Activated CD4-positive, alpha-beta T cell treated with anti-CD3 and anti-CD28 coated beads for 36 hours (primary cell): ENCODE measurements at places on chromosomes 1 and 21. TPM values are rescaled to one million over a fixed set of nuclear protein-coding genes. Genes with fewer than 3 reads are reported as not detected.

AGPAT3 gene
- total RNA-seq: 90.7 TPM

RGS8 gene
- not detected for total RNA-seq

NBPF4 gene
- total RNA-seq: 0.21 TPM

TMEM240 gene
- total RNA-seq: 0.42 TPM

GRCh38 chr1:218436346-218436745, 91.2 kb downstream of the TGFB2 start:
- no peak overlapping the region for H3K27ac ChIP-seq
- H3K27me3 ChIP-seq: peaks cover 5% of the 10 kb centered on the region
- no peaks in the 10 kb centered on the region for H3K36me3 ChIP-seq
- DNase-seq: no peak
- H3K4me3 ChIP-seq: no peak overlapping the region
- no peaks in the 10 kb centered on the region for H3K4me1 ChIP-seq

DNA sequence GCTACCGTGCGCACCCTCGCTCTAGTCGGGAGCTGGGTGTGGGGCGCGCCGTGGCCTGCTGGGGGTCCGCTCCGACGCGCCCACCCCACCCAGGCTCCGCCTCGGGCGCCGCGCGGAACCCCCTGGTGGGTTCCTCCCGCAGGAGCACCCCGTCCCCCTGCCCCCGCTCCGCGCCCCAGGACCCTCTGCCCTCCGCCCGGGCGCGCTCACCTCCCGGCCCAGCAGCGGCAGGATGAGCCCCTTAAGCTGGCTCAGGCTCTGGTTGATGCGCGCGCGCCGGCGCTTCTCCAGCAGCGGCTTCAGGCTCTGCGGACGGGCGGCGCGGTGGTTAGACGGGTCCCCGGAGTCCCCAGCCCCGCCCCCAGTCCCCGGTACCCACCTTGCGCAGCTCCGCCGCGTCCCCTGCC, 319 bp downstream of the HES2 start:
- DNase-seq: peak; percentile 30
- peaks cover 60% of the 10 kb centered on the region for H3K27me3 ChIP-seq
- H3K4me3 ChIP-seq: no peak overlapping the region
- H3K36me3 ChIP-seq: no peaks in the 10 kb centered on the region
- no peak overlapping the region for H3K27ac ChIP-seq
- H3K4me1 ChIP-seq: peaks cover 18% of the 10 kb centered on the region

GRCh38 chr1:19547814-19548213, 62.5 kb upstream of the CAPZB start:
- no peaks in the 10 kb centered on the region for H3K4me1 ChIP-seq
- H3K27ac ChIP-seq: no peak overlapping the region
- peaks cover 2% of the 10 kb centered on the region for H3K27me3 ChIP-seq
- H3K4me3 ChIP-seq: no peak overlapping the region
- H3K36me3 ChIP-seq: no peaks in the 10 kb centered on the region
